CD4-positive, alpha-beta memory T cell (primary cell): ENCODE measurements at places on chromosomes 2 and 18. TPM values are rescaled to one million over a fixed set of nuclear protein-coding genes. Genes with fewer than 3 reads are reported as not detected.

DNA sequence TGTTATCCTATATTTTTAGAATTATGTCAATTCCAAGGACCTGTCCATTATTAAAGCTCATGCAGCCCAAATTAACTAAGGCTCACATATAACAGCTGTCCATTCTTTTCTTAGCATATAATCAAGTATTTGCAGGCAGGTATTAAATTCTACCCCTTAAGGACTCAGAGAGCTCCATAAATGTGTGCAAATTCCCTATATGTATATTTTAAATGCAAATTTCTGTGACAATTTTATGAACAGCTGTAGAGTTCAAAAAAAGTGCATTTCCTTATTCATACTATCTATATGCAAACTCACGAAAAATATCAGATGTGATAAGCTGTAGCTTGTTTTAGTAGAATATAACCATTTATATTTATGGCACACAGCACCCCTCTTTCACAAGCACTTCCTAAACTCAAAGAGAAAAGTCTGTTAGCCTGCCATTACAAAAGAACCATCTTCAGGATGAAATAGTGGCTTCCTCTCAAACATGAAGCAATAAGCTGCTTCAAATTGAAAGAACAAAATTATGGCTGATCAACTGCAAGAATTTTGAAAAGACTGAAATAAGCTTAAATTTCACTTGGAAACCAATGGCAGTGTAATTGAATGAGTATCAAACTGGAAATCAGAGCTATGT, 155.0 kb upstream of the REG3G start:
- H3K4me3 ChIP-seq = no peak overlapping the region
- no peaks in the 10 kb centered on the region for H3K4me1 ChIP-seq
- no peak for DNase-seq
- no peaks in the 10 kb centered on the region for H3K36me3 ChIP-seq
- no peak overlapping the region for H3K27ac ChIP-seq
- no peaks in the 10 kb centered on the region for H3K27me3 ChIP-seq

Gene GCG
- total RNA-seq = not detected

Gene CIB4
- total RNA-seq = not detected

DNA sequence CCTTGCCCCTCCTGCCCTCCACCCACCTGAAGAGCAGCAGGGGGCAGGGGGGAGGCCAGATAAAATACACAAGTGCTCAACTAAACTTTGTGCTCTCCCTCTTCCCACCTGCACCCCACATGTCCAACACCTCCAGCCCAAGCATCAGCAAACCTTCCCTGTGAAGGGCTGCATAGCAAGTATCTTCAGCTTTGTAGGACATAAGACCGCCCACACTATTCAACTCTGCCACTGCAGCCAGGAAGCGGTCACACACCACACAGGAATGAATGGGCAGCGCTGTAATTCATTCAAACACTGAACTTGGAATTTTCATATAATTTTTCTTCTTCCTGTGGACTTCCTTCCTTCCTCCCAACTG, 27.5 kb downstream of the TFCP2L1 start:
- no peak overlapping the region for H3K27ac ChIP-seq
- H3K4me1 ChIP-seq = no peaks in the 10 kb centered on the region
- H3K4me3 ChIP-seq = no peak overlapping the region
- H3K36me3 ChIP-seq = no peaks in the 10 kb centered on the region
